ENCODE measurements at places on chromosomes 1 and 21.
A peak's percentile ranks its signal among the peaks of the same experiment; 100 is the strongest.

- H3K27me3 ChIP-seq: peaks cover 18% of the 10 kb centered on the region
- H3K27ac ChIP-seq: peak overlapping the region; percentile 73
- H3K36me3 ChIP-seq: peaks cover 3% of the 10 kb centered on the region
- H3K4me3 ChIP-seq: no peak overlapping the region
- peak; percentile 41 for DNase-seq
- H3K4me1 ChIP-seq: peaks cover 8% of the 10 kb centered on the region
These were observed 27.9 kb upstream of the NPL start for GRCh38 chr1:182761396-182762395.

DNA sequence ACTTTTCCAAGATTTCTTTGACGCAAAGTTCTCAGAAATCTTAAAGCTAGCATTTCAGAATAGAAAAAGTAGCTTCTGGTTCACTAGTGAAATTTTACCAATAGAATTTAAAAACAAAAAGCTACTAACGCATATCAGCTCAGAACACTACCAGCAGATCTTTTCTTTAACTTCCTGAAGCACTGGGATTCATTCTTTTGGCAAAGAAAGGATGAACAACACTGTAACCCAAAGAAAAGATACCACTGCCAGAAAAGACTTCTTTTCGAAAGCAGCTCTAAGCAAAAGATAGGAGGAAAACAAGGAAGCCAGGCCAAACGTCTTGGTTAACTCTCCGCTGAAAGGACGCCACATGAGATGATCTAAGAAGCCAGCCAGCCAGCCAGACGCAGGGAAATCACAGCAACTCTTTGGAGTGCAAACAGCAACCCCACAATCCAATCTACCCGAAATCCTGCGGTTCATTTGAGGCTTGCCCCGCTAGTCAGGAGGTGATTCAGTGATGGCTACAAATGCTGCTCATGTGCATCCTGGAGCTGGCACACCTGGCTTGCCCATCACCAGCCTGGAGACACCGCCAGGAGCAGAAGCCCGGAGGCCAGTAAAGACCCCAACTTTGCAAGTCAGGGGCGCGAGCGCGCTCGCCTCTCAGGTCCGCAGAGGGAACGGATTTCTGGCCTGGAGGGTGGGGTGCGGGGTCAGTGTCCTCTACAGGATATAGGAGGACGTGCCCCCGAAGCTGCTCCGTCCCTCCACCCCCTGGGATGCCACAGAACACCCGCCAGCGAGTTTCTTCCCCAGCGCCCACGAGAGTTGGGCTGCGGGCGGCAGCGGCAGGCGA is 812 bp downstream of the NBPF1 start:
- no peaks in the 10 kb centered on the region for H3K36me3 ChIP-seq
- H3K4me1 ChIP-seq: no peaks in the 10 kb centered on the region
- H3K27me3 ChIP-seq: no peaks in the 10 kb centered on the region

DNA sequence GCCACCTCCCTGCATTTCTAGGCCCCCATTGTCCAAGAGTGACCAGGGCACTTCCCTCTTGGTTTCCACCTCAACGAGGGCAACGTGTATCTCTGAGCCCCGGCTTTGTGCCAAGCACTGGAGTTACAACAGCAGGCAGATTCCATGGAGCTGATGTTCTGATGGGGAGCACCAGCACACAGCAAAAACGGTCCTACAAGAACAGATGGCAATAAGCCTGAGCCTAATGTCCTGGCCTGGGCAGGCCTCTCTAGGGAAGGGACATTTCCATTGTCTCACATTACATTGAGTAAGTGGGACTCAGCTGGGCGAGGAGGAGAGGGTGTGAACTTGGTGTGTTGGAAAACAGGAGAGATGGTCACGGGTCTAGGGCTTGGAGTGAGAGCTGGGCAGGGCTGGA is 27.2 kb upstream of the NPPB start:
- no peak for DNase-seq
- H3K27me3 ChIP-seq: no peaks in the 10 kb centered on the region
- no peak overlapping the region for H3K4me3 ChIP-seq
- H3K36me3 ChIP-seq: no peaks in the 10 kb centered on the region

- no peaks in the 10 kb centered on the region for H3K4me1 ChIP-seq
- H3K36me3 ChIP-seq: no peaks in the 10 kb centered on the region
- no peak overlapping the region for H3K27ac ChIP-seq
- no peaks in the 10 kb centered on the region for H3K27me3 ChIP-seq
- DNase-seq: no peak
- H3K4me3 ChIP-seq: no peak overlapping the region
These were observed 70.4 kb downstream of the DDR2 start for GRCh38 chr1:162702628-162703027.

DNA sequence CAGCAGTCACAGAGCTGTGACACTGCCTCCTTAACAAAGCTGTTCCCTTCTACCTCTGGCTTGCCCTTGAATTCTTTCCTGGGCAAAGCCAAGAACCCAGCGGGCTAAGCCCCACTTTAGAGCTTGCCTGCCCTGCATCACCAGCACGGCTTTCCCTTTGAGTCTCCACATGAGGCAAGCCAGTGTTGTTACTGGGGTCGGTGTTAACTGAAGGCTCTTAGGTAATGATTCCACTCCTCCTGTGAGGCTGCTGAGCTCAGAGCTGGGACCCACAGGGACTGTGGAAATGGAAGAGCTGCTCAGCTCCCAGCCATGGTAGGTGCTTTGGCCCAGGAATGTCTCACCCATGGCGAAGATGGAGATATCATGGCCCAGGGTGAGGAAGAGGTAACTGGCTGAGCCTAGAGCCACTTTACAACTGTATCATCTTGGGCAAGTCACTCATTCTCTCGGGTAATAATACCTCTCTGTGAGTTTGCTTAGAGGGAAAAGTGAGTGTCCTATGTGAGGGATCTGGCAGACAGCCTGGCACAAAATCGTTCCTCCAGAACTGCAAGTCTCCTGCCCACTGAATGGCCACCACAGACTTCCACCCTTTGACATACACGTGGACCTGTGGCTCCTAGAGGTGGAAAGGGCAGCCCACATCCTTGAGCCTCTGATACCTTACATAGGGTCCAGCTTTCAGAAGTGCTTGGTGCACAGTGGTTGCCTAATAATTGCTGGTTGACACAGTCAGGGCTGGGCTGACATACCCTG is 654.1 kb downstream of the PTPRU start:
- H3K4me3 ChIP-seq: no peak overlapping the region
- DNase-seq: no peak
- peaks cover 9% of the 10 kb centered on the region for H3K27me3 ChIP-seq
- no peaks in the 10 kb centered on the region for H3K36me3 ChIP-seq
- no peak overlapping the region for H3K27ac ChIP-seq

DNA sequence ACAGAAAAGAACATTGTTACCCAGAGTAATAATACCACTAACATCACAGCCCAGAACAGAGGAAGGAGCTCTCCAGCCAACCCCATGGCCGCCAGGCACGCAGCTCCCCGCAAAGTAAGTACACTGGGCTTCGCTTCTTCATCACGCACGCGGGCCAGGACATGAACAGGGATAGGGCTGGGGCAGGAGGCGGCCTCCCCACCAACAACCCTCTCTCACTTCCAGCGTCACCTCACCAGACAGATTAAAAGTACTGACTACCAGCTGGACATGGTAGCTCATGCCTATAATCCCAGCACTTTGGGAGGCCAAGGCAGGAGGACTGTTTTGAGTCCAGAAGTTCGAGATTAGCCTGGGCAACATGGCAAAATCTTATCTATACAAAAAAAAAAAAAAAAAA is 78.3 kb downstream of the NPHP4 start:
- H3K4me1 ChIP-seq: peaks cover 7% of the 10 kb centered on the region
- H3K4me3 ChIP-seq: no peak overlapping the region
- no peaks in the 10 kb centered on the region for H3K36me3 ChIP-seq
- H3K27ac ChIP-seq: no peak overlapping the region

DNA sequence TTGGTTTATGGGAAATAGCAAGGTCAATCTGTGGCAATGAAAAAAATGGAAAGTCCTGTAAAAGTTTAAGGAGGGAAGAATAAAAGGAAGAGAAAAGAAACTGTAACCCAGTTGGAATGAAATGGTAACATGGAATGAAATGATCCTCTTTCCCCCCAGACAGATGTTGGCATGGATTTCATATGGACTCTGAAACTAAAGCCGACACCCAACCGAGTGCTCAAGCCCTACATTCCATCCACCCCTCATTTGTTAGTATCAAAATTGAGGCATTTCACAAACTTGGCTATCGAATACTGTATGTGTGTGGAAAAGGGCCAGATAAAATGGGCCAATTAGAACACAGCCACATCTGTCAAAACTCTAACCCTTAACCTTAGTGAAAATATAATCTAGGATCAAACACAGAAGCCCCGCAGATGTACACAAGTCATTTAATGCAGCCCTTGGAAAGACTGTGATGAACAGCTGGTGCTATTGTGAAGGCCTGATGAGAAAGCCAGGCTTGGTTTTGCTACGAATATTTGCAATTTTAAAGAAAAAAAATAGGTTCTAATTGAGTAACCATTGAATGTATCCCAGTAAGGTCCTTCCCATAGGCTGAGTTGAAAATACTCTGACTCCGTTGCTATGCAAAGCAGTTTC is 72.6 kb upstream of the RGL1 start:
- H3K27ac ChIP-seq: no peak overlapping the region
- no peaks in the 10 kb centered on the region for H3K4me1 ChIP-seq
- no peaks in the 10 kb centered on the region for H3K27me3 ChIP-seq
- DNase-seq: no peak
- no peak overlapping the region for H3K4me3 ChIP-seq
- H3K36me3 ChIP-seq: no peaks in the 10 kb centered on the region

- H3K4me1 ChIP-seq: peaks cover 16% of the 10 kb centered on the region
- peak overlapping the region; percentile 88 for H3K4me3 ChIP-seq
- peak overlapping the region; percentile 94 for H3K27ac ChIP-seq
- peak; percentile 38 for DNase-seq
- H3K27me3 ChIP-seq: no peaks in the 10 kb centered on the region
These were observed 967 bp downstream of the CENPS start for GRCh38 chr1:10431070-10431730.

- H3K27me3 ChIP-seq: peaks cover 31% of the 10 kb centered on the region
- DNase-seq: no peak
- H3K4me3 ChIP-seq: no peak overlapping the region
- H3K36me3 ChIP-seq: peaks cover 16% of the 10 kb centered on the region
These were observed 3.5 kb downstream of the KCNJ9 start for GRCh38 chr1:160084771-160085321.

DNA sequence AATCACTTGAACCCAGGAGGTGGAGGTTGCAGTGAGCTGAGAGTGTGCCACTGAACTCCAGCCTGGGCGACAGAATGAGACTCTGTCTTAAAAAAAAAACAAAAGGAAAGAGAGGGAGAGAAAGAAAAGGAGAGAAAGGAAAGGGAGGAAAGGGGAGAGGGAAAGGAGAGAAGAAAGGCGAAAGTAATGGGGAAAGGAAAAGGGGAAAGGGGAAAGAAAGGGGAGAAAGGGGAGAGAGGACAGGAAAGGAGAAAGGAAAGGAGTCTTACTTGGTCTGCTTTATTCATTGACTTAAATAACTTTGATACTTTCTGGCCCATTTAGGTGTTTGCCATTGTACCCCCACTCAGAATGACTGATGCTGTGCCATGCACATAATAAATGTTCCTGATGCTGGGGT is 11.8 kb downstream of the NSUN4 start:
- H3K27ac ChIP-seq: no peak overlapping the region
- peaks cover 6% of the 10 kb centered on the region for H3K4me1 ChIP-seq
- H3K27me3 ChIP-seq: no peaks in the 10 kb centered on the region
- H3K4me3 ChIP-seq: no peak overlapping the region

- H3K27ac ChIP-seq: peak overlapping the region; percentile 88
- H3K27me3 ChIP-seq: no peaks in the 10 kb centered on the region
- peaks cover 28% of the 10 kb centered on the region for H3K36me3 ChIP-seq
- no peak for DNase-seq
These were observed 3.0 kb downstream of the RXFP4 start for GRCh38 chr1:155944444-155944799.

DNA sequence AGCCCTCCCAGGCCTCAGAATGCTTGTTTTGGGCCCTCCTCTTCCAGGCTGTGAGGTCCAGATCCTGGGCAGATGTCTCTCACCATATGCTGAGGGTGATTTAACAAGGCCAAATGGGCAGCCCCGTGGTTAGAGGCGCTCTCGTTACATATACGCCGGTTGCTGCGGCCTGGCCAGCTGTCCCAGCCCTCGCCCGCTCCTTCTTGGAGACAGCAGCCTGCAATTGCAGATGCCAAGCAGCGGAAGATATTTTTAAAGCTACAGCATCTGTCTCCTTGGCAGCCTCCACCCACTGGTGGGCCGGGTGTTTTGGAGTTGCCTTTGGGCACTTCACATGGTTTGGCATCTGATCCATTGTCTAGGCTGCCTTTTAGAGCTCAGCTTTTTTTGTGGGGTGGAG is 178.8 kb upstream of the NFIA start:
- H3K27ac ChIP-seq: no peak overlapping the region
- H3K4me3 ChIP-seq: no peak overlapping the region
- no peak for DNase-seq

DNA sequence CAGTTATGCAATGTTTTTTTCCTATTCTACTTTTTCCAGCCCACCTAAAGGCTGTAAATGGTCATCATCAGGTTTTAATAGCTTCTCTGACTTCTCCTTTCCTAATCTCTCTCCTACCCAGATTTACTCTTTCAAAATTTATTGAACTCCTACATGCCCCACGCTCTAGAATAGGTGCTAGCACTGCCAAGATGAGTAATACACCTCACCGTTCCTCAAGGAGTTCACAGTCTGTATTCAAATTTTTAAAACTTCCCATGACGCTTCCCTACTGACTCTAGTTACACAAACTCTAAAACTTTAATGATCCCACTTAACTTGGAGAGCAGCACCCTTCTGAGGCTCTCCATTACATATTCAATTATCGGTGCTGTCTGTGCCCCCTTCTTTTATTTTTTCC is 51.6 kb downstream of the ALG14 start:
- H3K4me3 ChIP-seq: no peak overlapping the region
- H3K36me3 ChIP-seq: peaks cover 8% of the 10 kb centered on the region
- H3K4me1 ChIP-seq: no peaks in the 10 kb centered on the region
- no peak for DNase-seq
- H3K27me3 ChIP-seq: no peaks in the 10 kb centered on the region

DNA sequence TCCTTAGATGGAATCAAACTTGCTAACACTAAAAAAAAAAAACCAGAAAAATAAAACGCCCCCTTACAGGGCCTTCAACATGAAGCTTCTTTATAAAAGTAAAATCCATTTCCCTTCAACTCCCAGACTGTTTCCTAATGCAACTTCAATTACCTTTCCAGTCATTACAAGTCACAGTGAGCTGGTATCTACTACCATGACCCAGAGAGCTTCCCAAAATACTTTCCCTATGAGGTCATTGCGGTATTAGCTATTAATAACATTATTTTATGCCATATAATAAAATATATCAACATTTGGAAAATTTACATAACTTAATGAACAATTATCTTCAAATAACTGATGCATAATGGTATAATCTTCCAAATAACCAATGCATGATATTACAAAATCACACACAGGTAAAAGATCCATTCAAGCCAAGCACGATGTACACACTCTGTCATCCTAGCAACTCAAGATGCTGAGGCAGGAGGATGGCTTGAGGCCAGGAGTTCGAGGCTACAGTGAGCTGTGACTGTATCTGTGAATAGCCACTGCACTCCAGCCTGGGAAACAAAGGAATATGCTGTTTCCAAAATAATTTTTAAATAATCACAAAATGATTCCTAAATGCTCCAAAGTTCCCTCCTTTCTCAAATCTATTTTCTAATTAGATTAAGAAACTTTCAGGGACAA is 24.1 kb downstream of the EIF4G3 start:
- peaks cover 6% of the 10 kb centered on the region for H3K4me1 ChIP-seq
- H3K36me3 ChIP-seq: peaks cover 25% of the 10 kb centered on the region
- no peak overlapping the region for H3K4me3 ChIP-seq
- no peak overlapping the region for H3K27ac ChIP-seq
- H3K27me3 ChIP-seq: no peaks in the 10 kb centered on the region
